H9 (cell line): ENCODE measurements at places on chromosomes 7 and 10.
A peak's percentile ranks its signal among the peaks of the same experiment; 100 is the strongest.

DNA sequence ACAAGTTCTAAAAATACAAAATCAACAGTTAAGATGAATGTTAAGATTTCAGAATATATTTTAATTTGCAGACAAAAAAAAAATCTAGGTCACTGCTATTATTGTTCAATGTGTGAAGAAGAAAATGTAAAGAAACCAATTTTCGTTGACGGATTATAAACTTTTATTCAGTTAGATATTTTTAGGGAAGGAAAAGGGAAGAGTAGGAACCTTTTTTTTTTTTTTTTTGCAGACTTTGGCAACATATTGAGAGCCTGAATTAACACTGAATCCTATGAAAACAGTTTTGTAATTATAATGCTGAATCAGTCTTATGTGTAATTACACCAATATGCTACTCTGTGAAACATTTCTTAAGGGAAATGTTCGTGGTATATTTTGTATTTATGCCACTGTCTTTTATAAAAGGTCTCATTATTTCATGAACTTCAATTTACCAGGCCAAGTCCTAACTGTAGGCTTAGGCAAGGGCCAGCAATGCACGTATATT, 106.3 kb downstream of the ST8SIA6 start:
- DNase-seq = no peak

GRCh38 chr7:1325246-1325645, 92.6 kb downstream of the UNCX start:
- DNase-seq = no peak

DNA sequence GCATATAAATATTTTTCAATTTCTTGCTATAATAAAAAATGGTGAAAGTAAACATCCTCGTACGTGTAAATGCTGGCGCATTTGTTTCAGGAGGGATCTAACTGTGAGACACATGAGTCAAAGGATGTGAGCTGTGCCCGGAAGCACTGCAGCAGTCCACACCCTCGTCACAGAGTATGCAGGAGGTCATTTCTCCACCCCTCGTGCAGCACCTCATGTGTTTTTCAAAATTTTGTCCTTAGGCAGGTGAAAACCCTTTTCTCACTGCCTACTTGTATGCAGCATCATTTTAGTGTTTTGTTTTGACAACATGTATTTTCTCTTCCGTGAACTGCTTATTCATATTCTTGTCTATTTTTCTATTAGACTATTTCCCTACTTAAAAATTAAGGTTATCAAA, 162.7 kb downstream of the AVL9 start:
- DNase-seq = no peak

GRCh38 chr10:13890233-13891127, 303.7 kb downstream of the PRPF18 start:
- peak; percentile 55 for DNase-seq

GRCh38 chr7:27808626-27809025, 68.7 kb downstream of the TAX1BP1 start:
- DNase-seq = no peak

- peak; percentile 89 for DNase-seq
Observed at GRCh38 chr10:69413221-69413865, 3.4 kb downstream of the TACR2 start.

DNA sequence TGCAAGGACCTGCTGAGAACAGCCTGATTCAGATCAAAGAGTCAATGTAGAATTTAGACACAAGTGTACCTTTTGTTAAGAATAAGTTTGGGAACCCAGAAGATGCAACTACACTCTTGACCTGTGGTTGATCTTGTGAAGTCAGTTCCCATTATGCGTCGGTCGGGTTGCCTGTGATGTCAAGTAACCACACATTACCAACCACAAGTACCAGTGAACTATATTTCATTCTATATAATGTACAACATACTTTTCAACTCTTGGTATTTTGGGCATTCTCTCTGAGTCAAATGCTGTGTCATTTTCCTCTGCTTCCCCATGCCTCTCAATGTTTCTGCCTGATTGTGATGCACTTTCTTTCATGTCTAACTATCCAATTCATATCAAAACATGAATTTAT, 426.2 kb downstream of the ETV1 start:
- no peak for DNase-seq

- no peak for DNase-seq
Observed at GRCh38 chr10:107169516-107169915, 5.0 kb upstream of the SORCS1 start.
